ENCODE measurements at places on chromosomes 5 and 9. TPM values are rescaled to one million over a fixed set of nuclear protein-coding genes. Genes with fewer than 3 reads are reported as not detected.

GRCh38 chr5:103059525-103059924 lies 60.4 kb downstream of the GIN1 start:
- H3K4me1 ChIP-seq: peaks cover 18% of the 10 kb centered on the region
- DNase-seq: no peak
- H3K27me3 ChIP-seq: no peaks in the 10 kb centered on the region

Gene GABBR2
- not detected for total RNA-seq

Gene PRLR
- total RNA-seq: 6.2 TPM

Gene BARHL1
- not detected for total RNA-seq

Gene IGFBPL1
- 3.3 TPM for total RNA-seq

- peaks cover 15% of the 10 kb centered on the region for H3K4me1 ChIP-seq
- no peaks in the 10 kb centered on the region for H3K27me3 ChIP-seq
- H3K27ac ChIP-seq: no peak overlapping the region
- no peak overlapping the region for H3K4me3 ChIP-seq
- DNase-seq: no peak
These were observed 29.5 kb upstream of the SMAD5 start for GRCh38 chr5:136103118-136103517.

Gene SH3GL2
- 0.78 TPM for total RNA-seq

Gene MAMDC2
- 4.0 TPM for total RNA-seq

Gene ASS1
- 31.6 TPM for total RNA-seq

- no peaks in the 10 kb centered on the region for H3K27me3 ChIP-seq
- H3K4me3 ChIP-seq: no peak overlapping the region
- no peak overlapping the region for H3K27ac ChIP-seq
These were observed 115.8 kb downstream of the EFNA5 start for GRCh38 chr5:107554776-107555424.

GRCh38 chr9:115758441-115758840 lies 395.1 kb upstream of the PAPPA start:
- H3K27ac ChIP-seq: no peak overlapping the region
- no peaks in the 10 kb centered on the region for H3K27me3 ChIP-seq
- no peaks in the 10 kb centered on the region for H3K36me3 ChIP-seq
- no peak for DNase-seq
- H3K4me1 ChIP-seq: no peaks in the 10 kb centered on the region

DNA sequence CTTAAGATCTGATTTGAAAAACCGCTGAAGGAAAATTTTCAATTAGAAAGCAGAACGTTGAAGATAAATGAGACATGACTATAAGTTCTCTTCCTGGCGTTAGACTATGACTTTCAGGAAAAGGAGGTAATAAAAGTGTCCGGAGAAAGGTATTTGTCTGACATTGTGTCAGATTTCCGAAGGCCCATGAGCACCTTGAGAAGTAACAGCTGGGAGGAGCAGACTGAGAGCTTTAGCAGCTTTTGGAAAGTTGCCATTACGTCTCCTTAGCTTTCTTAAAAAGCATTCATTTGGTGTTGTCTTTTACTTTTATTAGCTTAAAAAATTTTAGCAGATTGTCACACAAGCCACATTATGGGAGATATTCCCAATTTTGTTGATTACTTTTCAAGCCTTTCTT lies 363.5 kb downstream of the NDUFS4 start:
- no peaks in the 10 kb centered on the region for H3K4me1 ChIP-seq
- no peaks in the 10 kb centered on the region for H3K36me3 ChIP-seq
- H3K27me3 ChIP-seq: no peaks in the 10 kb centered on the region
- no peak overlapping the region for H3K27ac ChIP-seq
- H3K4me3 ChIP-seq: no peak overlapping the region

DNA sequence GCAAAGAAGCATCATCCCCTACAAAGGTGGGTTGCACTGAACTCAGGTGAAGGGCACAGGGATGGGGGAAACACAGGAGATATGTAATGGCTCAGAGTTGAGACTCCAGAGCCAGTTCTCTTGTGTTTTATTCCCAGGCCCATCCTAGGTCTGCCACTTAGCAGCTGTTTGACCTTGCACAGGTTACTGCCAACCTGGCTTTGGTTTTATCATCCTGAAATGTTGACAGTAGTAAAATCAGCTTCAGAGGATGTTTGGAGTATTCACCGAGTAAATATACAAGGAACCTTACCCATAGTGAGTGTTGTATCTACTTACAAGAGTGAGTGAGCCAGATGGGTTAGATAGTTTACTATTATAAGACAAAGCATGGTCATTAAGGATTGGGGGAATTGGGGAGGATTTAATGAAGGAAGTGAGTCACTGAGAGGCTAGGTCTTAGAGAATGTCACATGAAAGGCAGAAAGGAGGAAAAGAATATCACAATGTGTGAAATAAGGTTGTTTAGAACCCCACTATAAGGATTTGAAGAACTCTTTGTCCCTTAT lies 141.3 kb downstream of the MAN2A1 start:
- H3K27ac ChIP-seq: no peak overlapping the region
- peaks cover 2% of the 10 kb centered on the region for H3K36me3 ChIP-seq
- no peaks in the 10 kb centered on the region for H3K27me3 ChIP-seq
- H3K4me3 ChIP-seq: no peak overlapping the region

- no peak overlapping the region for H3K4me3 ChIP-seq
- H3K4me1 ChIP-seq: peaks cover 8% of the 10 kb centered on the region
- H3K36me3 ChIP-seq: no peaks in the 10 kb centered on the region
- H3K27me3 ChIP-seq: no peaks in the 10 kb centered on the region
- no peak for DNase-seq
These were observed 65.8 kb upstream of the S1PR3 start for GRCh38 chr9:88925481-88925880.
